ENCODE measurements at places on chromosomes 5 and 9.

DNA sequence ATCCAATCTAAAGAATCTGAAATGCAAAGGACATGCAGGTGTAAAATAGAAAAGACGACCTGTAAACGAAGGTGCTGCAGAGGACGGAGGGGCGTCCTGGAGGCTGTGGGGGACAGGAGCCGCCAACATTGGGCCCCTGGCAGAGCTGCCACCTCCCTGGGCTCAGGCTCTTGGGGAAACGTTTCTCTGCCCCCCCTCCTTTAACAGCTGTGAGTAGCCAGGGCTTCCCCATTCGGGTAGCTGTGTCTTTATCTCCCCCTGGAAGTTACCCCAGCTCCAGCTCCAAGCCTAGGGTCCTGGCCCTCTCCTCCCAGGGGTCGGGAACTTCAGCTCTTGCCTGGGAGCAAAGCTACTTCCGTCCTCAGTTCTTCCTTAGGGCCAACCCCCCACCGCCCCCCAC is 51.5 kb downstream of the PSD2 start:
- DNase-seq, result no peak

GRCh38 chr5:138784590-138784989 is 31.4 kb downstream of the CTNNA1 start:
- no peak for DNase-seq

DNA sequence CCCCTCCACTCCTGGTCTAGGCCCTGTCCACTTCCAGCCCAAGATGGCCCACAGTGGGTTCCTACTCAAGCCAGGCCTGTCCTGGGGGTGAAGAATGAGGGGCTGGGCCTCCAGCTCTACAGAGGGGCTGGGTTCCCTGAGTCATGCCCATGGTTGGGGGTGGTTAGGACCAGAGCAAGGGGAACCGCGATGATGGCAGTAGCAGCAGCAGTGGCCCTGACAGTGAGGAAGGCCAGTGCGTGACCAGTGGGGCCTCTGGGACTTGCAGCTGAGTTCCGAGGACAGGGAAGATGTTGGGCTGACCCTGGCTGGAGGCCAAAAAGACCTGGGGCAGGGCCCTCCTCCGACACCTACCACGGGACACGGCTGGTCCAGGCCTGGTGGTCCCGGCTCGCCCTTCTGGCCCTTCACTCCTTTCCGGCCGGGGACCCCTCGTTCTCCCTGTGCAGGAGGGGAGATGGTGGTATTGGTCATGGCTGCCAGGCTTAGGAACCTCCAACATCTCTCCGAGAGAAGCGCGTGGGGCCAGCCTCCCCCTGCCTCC is 9.2 kb upstream of the PHYKPL start:
- no peak for DNase-seq

DNA sequence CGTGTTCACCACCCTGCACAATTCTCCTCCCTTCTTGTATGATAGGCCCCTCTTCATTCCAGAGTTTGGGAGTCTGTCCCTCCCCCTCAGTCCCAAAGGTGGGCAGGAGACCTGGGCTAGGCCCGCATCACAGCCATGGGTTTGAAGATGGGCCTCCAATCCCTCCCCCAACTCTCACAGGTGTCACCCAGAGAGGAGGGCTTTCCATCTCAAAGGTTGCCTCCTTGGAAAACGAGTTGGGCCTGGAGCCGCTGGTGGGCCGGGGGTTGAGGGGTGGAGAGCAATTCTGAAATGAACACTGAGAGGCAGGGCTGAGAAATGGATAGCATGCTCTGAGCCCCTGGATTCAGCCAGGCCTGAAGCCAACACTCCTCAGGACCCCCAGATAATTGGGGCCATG is 6.2 kb downstream of the ADAMTS2 start:
- DNase-seq, result no peak

DNA sequence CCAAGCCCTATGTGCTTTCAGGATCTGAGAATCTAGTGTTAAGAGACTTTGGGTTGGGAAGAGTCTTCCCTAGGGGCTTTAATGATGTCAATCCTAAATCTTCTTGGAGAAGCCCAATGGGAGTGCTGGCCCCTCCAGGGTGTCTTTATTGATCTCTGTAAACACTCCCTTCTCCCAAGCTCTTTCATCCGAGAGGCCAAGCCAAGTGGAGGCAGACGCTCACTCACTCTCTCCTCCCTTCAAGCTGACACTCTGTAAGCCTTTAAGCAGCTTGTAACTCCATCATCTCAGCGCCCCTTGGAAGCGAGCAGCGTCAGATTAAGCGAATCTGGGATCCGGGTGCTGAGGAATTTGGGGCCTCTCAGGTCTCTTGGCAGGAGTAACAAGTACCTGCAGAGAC is 37.7 kb downstream of the SPARC start:
- DNase-seq, result no peak

GRCh38 chr5:93267276-93267675 is 313.7 kb downstream of the NR2F1-AS1 start:
- DNase-seq, result no peak
